ENCODE measurements at places on chromosomes 2 and 18. TPM values are rescaled to one million over a fixed set of nuclear protein-coding genes. Genes with fewer than 3 reads are reported as not detected.

RGPD3 gene
- total RNA-seq, result 0.13 TPM

CLEC4F gene
- 0.10 TPM for total RNA-seq

RAB10 gene
- 93.3 TPM for total RNA-seq

MOGAT1 gene
- total RNA-seq, result not detected

CCDC148 gene
- not detected for total RNA-seq

CLHC1 gene
- 1.1 TPM for total RNA-seq

GPR39 gene
- 0.07 TPM for total RNA-seq

SERPINB12 gene
- not detected for total RNA-seq

TEKT4 gene
- not detected for total RNA-seq

CFAP210 gene
- total RNA-seq, result not detected

DSG2 gene
- 1.3 TPM for total RNA-seq

DSG3 gene
- total RNA-seq, result not detected

ACADL gene
- not detected for total RNA-seq

OTOS gene
- not detected for total RNA-seq

CHST9 gene
- total RNA-seq, result not detected

MORN2 gene
- 8.1 TPM for total RNA-seq

SLC9A4 gene
- not detected for total RNA-seq

FOXD4L1 gene
- not detected for total RNA-seq

CAPN14 gene
- total RNA-seq, result not detected

AMER3 gene
- total RNA-seq, result not detected

FSIP2 gene
- total RNA-seq, result 0.20 TPM

EVX2 gene
- total RNA-seq, result not detected

ALK gene
- total RNA-seq, result not detected

CEBPZOS gene
- total RNA-seq, result 18.4 TPM

BCL2L11 gene
- total RNA-seq, result 55.5 TPM

C2orf80 gene
- total RNA-seq, result not detected

RNU2-63P gene
- under 0.01 TPM for total RNA-seq

SALL3 gene
- total RNA-seq, result not detected

CSRNP3 gene
- total RNA-seq, result 0.05 TPM

BOLL gene
- total RNA-seq, result not detected

GPAT2 gene
- 7.6 TPM for total RNA-seq

IL1F10 gene
- not detected for total RNA-seq

RUFY4 gene
- not detected for total RNA-seq

ZBTB14 gene
- 10.1 TPM for total RNA-seq

IGFBP5 gene
- total RNA-seq, result 0.33 TPM

TBR1 gene
- not detected for total RNA-seq

WDR75 gene
- 39.8 TPM for total RNA-seq

GAREM2 gene
- total RNA-seq, result 0.25 TPM

REG1B gene
- not detected for total RNA-seq

ABCG8 gene
- total RNA-seq, result not detected

All from mammary microvascular endothelial cell (primary cell).